Psoas muscle (tissue), 8 donors: ENCODE measurements at places on chromosomes 3 and 15. TPM values are rescaled to one million over a fixed set of nuclear protein-coding genes. Genes with fewer than 3 reads are reported as not detected.
A peak's percentile ranks its signal among the peaks of the same experiment; 100 is the strongest.

DNA sequence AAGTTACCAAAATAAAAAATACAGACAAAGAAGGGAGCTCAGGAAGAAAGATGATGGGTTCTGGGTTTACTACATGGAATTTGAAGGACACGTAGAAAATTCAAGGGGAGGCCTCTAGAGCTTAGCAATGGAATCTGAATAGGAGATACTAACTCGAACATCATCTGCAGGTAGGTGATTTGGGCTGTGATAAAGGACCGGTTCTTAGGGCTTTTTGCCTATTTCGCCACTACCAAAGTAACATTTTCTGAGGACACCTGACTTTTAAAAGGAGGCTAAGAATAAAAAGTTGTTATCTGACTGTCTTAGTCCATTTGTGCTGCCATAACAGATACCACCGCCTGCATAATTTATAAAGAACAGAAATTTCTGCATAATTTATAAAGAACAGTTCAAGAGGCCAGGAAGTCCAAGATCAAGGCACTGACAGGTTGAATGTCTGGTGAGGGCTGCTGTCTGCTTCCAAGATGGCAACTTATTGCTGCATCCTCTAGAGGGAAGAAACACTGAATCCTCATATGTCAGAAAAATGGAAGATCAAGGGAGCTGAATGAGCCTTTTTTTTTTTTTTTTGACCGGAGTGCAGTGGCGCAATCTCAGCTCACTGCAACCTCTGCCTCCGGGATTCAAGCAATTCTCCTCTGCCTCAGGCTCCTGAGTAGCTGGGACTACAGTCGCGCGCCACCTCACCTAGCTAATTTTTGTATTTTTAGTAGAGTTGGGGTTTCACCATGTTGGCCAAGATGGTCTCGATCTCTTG is 67.9 kb upstream of the UBE2E2 start:
- DNase-seq: no peak

GRCh38 chr15:98505611-98506031 is 142.7 kb upstream of the IGF1R start:
- DNase-seq: peak; percentile 81

Gene EPHA6
- 0.04 TPM for polyA plus RNA-seq

DNA sequence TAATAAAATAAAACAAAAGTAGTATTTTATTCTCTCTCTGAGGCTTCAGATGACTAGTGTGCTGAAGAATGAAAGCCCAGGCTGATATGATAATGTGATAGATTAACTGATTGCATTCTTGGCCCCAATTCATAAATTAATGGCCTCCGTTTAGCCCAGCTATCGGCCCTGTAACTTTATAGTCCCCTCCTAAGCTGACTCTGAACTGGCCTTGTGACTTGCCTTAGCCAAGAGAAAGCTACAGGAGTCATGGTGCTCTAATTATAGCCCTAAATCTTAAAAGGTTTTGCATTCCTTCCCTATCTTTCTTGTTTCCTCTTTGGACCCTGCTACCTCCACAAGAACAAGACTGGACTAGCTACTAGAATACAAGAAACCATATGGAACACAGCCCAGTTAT is 123.2 kb upstream of the EPHA3 start:
- DNase-seq: no peak

GRCh38 chr15:89578146-89578545 is 2.9 kb downstream of the TICRR start:
- DNase-seq: no peak

Gene CCPG1
- 28.3 TPM for polyA plus RNA-seq

DNA sequence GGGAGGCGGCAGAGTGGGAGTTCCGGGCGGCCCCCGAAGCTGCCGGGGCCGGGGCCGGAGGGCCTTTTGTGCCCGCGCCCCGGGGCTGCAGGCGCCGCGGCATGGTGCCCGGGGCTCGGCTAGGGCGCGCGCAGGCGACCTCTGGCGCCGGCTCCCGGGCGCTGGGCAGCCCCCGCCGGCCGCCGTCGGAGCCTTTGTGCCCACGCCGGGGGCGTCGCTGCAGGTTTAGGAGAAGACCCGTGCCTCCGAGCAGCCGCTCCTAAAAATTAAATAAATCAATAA is 299 bp downstream of the PAQR9 start:
- no peak for DNase-seq
